COLO829 (cell line): ENCODE measurements at places on chromosomes 11 and 22.

DNA sequence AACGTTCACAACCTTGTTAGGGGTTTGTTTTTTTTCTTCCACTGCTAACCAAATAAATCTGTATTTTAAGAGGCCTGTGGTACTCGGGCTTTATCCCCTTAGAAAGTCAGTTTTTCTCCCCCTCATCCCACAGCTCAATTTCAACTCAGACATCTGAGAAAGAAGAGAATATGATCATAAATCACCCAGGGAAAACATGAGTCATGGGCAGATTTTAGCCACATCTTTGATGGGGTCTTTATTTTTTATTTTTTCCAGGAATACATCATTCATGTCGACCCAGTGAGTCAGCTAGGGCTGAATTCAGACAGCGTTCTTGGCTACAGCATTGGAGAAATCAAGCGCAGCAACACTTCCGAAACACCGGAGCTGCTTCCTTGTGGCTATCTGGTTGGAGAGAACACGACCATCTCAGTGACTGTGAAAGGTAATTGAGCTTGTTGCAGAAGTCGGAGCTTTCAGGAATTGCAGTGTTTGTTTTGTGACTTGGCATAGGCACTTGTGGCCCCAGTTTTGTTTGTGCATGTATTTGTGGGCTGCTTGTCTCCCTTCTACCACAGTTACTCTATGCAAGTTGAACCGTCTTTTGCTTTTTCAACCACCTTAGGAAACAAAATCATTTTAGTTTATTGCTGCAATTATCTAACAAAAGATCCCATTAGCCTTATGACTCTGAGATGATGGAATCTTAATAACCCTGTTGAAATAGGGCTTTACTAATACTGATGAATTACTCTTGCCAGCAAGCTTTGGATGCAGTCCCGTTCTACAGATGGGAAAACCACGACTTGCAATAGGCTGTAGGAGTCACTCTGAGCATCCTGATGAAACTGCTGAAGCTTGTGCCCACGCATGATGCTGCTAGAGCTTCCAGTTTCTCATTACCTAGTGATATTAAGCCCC, 62.7 kb downstream of the DBX1 start:
- DNase-seq = no peak

DNA sequence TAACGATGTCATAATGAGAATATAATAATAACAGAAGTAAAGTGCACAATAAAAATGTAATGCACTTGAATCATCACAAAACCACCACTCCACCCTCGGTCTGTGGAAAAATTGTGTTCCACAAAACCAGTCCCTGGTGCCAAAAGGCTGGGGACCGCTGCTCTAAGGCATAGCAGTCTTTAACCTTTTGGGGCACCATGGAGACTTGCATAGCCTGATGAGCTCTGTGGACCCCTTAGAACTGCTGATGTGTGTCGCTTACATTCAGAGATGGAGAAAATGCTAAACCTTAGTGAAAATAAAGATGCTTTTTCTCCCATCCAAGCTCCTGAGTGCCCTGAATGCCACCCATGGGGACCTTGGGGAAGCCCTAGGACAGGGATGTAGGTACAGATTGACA, 87.6 kb upstream of the SEPTIN5 start:
- DNase-seq = no peak

- DNase-seq = no peak
These were observed 60.7 kb downstream of the CDKN1C start for GRCh38 chr11:2824851-2825250.

- no peak for DNase-seq
These were observed 99.0 kb downstream of the CASP12 start for GRCh38 chr11:104799251-104799650.

DNA sequence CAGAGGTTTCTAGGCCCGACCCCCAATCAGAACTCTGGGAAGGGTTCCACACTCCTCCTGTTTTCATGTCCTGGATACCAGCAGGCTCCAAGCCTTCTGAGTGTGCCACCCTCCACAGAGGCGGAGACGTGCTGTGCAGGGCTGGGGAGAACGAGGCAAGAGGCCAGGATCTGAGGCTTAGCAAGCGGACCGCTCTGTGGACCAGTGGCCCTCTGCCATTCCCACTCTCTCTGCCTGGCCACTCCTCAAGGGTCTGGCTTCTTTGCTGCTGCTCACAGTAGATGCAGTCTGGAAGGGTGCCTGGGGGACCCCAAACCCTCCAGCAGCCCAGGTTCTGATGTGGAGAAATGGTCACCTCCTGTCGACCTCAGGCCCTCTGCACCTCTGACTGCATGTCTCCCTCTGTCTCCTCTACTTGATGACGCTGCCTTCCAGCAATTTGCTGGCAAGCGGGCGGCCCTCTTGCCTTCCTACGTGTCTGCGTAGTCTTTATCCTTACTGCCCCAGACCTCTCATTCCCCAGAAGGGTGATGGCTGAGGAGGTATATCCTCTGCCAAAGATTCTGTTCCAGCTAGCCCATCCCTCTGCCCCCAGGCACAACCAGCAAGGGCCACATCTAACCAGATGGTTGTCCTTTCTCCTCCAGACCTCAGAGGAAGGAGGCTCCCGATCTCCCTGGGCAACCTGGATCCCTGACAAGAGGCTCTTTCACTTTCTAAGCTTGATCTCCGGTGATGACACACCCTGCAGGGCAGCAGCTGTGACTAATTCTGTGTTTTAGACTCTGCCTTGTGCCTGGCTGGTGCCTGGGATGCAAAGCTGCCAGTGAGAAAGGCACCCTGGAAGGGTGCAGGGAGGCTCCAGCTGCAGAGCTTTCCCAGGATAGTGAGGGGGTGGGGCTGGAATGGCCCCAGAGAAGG, 87.3 kb downstream of the NAT10 start:
- DNase-seq = peak; percentile 91
